Foreskin fibroblast (primary cell): ENCODE measurements at places on chromosomes 2 and 18.

DNA sequence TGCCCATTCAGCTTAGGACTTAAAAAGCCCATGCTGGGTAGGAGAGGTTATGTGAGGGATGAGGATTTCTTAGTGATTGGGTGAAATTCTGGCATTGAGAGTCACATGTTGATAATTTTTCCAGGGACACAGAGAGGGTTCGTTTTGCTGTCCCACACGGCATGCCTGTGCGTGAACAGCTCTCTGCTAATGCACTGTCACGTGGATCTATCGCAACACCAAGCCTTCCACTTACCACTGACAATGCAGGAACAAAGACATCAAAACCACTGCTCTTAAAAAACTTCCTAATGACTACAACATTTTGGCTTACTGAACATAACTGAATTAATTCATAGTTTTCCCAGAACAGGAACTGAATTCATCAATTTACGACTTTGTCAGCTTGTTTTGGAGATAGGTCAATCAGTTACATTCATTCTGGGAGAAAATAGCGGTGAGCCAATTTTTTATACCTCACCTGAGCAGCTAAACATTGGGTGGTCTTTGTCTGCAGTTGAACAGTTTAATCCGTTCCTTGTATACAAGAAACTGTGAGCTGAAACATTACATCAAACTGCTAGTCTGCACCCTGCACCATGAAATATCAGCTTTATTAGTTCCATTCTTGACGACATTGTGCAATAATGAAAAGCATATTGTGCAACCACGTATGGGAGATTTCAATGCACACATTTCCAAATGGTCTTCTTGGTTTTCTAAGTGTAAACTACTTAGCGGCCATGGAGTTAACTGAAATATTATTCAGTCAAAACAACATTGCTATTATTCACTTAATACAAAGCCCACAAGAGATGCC, 127.1 kb downstream of the LPIN1 start:
- DNase-seq, result peak; percentile 86

DNA sequence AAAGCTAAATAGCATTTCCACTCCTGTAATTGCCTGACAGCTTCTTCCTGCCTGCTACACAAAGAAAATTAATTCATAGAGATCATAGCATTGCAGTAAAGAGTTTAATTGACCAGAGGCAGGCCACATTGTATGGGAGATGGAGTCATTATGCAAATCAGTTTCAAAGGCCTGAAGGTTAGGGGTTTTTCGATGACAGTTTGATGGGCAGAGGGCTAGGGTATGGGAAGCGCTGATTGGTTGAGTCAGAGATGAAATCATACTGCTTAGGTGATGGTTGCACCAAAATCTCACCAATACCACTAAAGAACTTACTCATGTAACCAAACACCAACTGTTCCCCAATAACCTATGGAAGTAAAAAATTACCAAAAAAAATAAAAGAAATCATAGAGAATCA, 599.0 kb downstream of the NUP35 start:
- DNase-seq, result no peak

DNA sequence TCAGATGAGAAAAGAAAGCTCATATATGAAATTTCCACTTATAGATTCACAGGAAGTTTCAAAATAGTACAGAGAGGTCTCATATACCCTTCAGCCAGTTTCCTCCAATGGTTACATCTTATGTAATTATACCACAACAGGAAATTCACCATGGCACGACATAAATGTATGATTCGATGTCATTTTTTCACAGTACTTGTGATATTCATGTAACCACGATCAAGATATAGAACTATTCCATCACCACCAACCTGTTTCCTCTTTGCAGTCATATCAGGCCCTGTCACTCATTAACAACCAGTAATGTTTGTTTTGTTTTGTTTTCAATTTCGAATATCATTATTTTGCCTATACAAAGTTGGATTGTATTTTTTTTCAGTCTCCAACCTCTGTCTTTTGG, 314.3 kb upstream of the POU3F3 start:
- no peak for DNase-seq

DNA sequence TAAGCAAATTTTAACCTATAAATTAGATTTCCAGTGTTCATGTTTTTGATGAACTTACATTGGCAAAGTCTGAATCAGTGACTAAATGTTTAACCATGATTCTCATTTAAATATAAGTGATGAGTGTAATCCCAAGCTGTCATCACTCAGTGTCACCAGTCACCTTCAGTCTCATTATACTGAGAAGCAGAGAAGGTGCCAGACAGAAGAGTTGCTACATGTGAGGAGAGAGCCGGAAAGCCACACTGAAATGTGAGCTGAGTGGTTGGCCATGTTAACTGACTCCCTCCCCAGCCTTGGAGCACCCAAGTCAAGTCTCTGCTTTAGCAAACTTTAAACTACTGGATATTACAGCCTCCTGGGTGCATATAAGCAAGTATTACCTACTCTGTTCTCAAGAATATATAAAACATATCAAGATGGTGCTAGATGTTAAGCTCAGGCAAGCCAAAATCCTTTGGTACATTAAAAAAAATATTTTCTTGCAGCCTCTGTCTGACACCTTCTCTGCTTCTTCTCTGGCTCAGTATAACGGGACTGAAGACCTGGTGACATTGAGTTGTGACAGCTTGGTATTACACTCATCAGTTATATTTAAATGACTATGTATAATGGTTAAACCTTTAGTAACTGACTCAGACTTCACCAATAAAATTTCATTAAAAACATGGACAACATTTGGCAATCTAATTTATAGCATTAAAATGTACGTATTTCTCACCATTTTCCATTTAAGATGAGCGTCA, 75.8 kb upstream of the MAP3K20 start:
- DNase-seq, result peak; percentile 60

GRCh38 chr18:3481696-3482210, 31.8 kb downstream of the TGIF1 start:
- peak; percentile 48 for DNase-seq

DNA sequence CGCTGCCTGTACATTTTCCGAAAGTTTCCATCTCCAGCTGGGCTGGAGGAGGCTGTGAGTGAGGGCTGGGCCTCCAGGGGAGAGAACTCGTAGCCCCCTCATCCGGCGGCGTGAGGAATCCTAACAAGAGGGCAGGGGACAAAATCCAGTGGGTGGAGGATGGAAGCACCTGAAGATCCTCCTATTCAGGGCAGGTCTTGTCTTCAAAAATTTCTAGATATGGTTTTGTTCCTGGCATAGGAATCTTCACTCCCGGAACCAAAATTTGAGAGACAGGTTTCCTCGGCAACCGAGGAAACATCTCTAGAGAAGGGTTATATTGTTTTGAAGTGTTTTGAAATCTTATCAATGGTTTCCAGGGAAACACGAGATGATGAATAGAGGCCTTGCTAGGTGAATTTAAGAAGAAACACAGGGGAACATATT, 136.7 kb downstream of the SH3BP4 start:
- no peak for DNase-seq

GRCh38 chr2:28355521-28356094, 37.0 kb upstream of the FOSL2 start:
- DNase-seq, result peak; percentile 61

DNA sequence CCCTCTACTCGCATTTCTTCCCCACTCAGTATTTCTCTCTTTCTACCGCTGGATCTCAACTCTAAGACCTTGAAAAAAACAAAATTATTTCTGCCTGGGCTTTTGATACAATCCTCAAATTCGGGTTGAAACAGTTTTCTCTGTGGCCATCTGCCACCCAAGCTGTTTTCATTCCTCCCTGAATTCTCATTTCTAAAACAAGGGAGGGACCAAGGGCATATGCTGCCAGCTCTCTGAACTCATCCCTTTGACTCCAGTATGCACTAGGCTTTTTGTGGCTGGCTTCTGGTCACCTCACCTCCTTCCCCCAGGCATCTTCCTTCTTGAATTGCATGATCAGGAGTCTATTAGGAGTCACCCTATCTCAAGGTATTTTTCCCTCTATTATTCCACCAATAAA, 49.5 kb downstream of the CCDC148 start:
- no peak for DNase-seq

DNA sequence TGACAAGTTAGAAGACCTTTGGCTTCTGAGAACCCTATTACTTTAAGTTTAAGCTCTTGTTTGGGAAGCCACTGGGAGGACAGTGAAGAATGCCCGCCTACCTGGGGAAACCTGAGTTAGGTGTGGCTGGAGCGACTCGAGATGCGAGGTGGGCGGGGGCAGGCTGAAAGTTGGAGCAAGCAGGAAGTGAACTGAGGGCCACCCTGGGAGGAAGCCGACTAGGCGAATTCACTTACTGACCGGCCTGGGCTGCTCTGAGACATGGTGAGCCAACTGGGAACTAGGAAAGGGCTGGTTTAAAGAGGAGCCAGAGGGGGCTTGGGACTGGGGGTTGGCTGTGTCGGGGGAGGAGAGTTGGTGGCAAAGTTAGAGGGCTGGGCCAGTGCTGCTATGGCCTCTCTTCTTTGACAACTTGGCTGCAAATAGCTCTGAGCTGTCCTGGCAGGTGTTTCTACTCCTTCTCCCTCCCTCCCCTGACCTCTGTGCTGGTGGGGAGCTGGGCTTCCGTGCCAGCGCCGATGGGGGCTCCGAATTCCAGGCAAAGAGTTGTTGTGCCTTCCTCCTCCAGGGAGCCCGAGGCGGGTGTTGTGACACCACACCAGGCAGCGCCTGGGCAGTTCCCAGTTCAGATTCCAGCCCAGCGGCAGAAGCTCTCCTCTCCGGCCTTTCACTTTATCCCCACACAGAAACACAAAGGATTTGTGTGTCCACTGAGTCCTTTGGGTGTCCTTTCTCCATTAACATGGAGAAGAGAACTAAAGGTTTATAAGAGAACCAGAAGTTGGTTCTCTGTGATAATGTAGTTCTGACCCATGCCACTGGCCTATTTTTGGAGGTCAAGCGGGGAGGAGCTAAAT, at the start of gene VAMP8:
Gene VAMP8 (plus strand): TSS at position 201 of the 857 bp plus-strand sequence. CDS start 61 bp downstream, at position 262.
- no peak for DNase-seq

DNA sequence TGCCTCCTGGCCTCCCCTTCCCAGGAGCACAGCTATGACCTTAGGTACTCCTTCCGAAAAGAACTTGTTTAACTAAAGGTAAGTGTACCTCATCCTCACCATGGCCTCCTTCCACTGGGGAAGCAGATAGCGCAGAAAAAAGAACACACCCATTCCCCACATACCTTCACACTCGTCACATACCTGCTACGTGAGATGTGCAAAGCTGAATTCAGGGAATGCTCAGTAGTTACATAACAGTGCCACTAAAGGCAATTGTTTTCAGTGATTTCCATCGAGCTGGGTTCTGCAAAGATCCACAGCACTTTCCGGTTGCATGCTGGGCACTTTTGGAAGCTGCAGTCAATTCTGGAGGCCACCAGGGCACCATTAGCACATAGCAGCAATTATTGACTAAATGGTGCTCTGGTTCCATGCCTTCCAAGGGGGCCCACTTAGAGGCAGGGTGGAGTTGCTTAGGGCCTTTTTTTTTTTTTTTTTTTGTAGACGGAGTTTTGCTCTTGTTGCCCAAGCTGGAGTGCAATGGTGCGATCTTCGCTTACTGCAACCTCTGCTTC, 41.0 kb downstream of the PAX8 start:
- no peak for DNase-seq

DNA sequence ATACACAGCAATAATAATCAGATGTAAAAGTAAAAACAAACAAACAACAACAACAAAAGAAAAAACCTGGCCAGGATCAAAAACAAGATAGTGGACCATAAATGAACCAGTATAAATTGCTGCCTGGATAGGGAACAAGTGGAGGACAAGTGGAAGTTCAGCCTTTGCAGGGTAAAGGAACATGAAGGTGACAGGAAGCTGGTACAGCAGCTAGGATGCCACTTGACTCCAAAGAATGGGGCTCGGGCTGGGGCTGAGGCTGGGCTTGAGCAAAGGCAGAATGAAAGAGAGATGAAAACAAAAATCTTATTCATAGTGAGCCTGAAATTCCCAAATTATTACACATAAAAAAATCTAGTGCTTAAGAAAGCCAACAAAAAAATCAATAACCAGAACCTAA, 146.5 kb downstream of the CDH2 start:
- no peak for DNase-seq

DNA sequence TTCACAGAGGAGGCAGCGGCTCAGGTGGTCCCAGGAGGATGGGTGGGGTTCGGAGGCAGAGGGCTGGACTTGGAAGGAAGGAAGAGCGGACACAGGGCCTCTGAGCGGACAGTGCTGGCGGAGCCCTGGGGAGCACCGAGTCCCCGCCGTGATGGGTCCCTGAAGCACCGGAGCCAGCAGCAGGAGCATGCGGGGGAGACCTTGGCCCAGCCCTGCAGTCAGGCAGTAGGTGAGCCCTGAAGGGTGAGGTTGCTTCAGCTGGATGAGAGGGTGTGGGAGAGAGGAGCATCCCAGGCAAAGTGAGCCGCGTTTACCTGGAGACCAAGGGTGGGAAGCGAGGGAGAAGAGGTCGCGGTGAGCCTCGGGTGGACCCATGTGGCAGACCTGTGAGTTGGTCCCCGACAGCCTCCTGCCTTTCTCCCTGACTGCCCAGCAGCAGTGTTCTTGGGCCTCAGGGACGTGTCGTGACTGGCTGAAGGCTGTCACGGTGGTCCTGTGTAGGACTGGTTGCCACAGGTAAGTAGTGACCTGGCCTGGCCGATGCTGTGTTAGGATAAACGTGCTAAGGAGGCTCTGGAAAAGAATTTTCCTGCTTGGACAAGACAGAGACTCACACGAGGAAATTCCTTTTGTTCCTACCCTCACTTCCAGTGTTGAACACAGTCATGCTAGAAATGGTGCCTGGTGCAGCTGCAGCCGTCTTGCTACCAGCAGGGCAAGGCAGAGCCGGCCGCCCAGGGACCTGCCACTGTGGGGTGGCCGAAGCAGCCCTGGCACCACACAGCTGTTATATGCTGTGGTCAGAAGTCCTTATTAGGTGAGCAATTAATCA, 73.0 kb downstream of the RRM2 start:
- no peak for DNase-seq

DNA sequence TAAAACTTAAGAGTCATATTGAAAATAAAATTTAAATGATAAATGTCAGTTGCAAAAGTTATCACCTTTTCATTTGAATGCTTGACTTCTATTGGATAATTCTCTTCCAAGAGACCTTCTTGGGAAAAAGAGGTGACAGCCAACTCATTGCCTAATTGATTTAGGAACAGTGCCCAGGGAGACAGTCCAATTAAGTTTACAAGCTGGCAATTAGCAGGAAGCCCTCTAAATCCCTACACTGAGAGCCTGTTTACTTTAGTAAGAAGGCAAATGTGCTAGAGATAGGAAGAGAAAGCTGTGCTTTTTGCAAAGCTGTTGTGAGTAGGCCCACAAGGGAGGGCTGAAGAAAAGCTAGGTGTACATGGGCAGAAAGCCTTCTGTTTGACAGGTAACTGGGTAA, 189.1 kb downstream of the WDPCP start:
- no peak for DNase-seq

DNA sequence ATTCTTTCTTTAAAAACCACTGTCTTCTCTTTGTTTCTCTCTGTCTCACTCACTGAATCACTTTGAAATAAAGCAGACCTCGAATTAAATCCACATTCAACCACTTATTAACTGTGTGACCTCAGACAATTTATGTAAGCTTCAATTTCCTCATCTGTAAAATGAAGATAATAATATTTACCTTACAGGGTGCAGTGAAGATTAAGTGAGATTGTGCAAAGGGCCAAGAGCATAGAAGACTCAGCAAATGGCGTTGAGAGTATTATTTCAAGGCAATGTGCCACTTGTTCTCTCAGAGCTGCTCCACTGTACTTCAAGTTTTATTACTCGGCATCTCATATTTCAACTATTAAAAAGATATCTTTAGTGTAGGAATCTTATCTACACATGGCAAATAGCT, 454.2 kb upstream of the HNRNPA3 start:
- no peak for DNase-seq
